ENCODE measurements at places on chromosomes 4 and X.

DNA sequence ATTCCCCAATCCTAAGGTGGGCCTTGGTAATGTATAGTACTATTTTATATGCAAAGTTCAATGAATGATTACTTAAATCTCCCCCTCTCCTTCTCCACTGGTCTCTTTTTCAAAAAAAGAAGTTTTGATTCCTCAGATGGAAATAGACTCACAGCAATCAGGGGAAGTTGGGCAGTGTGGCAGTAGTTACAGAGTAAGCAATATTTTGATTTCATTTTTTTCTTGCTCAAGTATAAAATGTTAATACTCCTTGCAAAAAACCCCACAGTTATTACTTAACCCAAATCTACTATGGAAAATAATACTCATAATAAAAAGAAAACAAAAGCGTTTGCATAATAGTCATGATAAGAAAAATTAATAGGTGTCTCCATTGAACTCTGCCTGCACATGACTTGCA is 56.9 kb upstream of the CXCL8 start:
- DNase-seq = no peak

DNA sequence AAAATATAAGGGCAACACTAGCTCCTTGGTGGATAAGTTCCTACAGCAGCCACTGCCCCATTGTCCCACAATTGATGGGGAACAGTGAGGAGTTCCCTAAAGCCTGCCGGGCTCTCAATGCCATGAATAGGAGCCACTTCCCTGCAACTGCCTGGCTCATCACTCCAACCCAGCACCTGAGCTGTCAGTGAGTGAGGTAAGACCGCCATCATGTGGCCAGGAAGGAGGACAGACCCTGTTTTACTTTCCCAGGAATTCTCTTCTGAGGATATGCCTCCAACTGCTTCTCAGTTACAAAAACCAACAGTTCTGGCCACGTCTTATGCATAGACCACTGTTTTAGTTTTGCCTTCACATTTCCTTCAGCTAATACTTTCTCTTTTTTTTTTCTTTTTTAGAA is 45.5 kb downstream of the SRPX start:
- peak; percentile 56 for DNase-seq

DNA sequence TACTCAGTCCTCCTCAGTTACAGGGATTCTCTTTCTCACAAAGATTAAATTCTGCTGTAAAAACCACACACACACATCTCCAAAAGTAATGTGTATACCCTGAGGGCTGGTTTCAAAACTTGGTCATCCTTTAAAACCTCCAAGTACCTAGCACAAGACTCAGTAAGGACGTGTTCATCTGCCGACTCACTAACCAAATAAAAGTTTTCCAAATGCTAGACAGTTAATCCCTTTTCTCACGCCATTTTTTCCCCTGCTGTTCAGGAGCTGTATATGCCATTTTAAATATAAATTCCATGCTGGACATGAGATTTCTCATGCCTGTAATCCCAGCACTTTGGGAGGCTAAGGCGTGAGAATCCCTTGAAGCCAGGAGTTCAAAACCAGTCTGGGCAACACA is 3.9 kb upstream of the SAT1 start:
- DNase-seq = peak; percentile 39

DNA sequence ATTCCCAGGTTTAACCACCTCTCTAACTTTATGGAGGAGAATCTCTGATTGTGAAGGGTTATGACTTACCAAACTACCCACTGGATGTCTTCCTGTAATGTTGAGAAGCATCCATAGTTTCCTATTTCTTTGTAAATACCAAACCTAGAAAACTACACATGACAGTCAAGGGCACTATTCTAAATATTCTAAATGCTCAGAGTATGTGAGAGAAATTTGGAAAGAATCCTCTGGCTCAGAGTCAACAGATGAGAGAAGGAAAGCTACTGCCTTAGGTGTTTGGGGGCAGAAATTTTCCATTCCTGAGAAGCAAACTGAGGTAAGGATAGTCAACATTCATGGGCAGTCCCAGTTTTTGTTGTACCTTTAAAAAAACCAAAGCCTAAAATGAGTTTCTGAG is 155.8 kb downstream of the KCNIP4 start:
- DNase-seq = no peak

- DNase-seq = no peak
These were observed 4.7 kb upstream of the ZNF674 start for GRCh38 chrX:46549914-46550313.

- peak; percentile 46 for DNase-seq
These were observed 132.3 kb upstream of the NR3C2 start for GRCh38 chr4:148574502-148574901.

DNA sequence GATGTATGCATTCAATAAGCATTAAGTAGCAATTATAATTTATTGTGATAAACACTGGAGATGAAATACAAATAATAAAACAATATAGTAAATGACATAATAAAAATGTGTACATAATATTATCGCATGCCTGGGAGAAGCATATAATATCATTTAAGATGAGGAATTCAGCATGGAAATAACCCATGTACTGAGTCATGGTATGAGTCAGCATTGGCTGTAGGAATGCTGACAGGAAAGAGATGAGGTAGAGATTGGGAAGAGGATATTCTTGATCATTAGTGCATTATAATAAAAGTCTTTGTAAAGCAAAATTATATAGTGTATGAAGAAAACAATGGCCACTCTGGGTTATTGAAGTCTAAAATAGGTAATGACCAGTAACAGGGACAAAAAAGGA is 82.8 kb downstream of the MAGEB10 start:
- peak; percentile 61 for DNase-seq

DNA sequence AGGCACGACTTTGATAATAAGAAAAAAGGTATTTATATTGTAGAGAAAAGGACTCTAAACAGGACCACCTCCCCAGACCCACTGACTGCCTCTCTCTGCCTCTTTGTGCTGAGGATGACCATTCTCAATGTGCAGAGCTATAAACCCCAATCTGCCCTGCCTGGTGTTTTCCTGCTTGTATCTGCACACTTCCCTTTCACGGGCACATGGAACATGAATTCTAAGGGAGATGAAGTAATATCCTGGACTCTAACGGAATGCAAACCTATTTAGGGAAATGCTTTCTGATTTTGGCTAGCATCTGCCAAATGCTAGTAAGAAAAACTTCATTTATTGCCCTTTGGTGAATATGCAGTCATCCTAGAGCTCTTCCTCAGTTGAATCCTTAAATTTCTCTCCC is 2.4 kb downstream of the DIPK2B start:
- DNase-seq = no peak

GRCh38 chr4:153067376-153067775 is 131.3 kb downstream of the FHDC1 start:
- peak; percentile 29 for DNase-seq

DNA sequence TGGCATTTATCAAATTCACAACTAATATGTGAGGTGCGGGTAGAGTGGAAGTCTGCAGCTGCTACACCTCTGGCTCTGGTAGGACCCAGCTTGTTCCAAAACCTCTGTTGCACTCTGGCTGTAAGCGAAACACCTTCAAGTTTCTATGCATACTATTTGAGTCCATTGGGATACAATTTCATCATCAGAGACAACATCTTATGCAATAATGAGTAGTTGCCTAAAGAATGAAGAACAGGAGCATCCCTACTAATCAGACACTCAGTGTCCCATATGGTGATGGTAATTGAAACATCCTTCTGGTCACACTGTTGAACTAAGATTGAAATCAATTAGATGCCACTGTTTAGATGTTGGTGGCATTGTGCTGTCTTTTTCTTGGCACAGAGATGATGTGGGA is 178.4 kb downstream of the MGST2 start:
- DNase-seq = peak; percentile 19

- peak; percentile 99 for DNase-seq
These were observed at the start of gene TFE3 for GRCh38 chrX:49043220-49043986. TSS of gene TFE3 (minus strand) at chrX:49043357. CDS start at chrX:49043226, 131 bp downstream.

GRCh38 chr4:100681289-100681688 is 163.5 kb upstream of the EMCN start:
- DNase-seq = no peak

- no peak for DNase-seq
These were observed 44.8 kb downstream of the CLDN34 start for GRCh38 chrX:10011991-10012390.

GRCh38 chr4:89538886-89539285 is 231.3 kb upstream of the GPRIN3 start:
- DNase-seq = no peak

DNA sequence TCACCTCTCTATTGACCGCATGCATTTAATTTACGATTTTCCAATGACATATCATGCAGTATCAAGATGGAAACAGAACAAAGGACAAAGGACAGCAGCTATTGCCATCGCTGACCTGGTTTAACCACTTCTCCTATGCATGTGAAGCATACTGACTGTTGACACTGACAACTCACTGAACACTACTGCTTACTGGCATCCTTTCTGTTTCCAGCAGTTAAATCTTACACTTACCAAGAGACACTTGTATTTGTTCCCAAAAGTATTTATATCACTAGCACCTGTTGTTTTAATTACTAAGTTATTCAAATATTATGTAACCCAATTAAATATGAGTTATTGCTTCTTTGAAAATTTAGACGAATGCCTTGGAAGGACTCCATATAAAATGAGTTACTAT is 176.7 kb downstream of the PDGFC start:
- no peak for DNase-seq

- DNase-seq = no peak
These were observed 753.5 kb upstream of the PABPC4L start for GRCh38 chr4:134955059-134955458.

DNA sequence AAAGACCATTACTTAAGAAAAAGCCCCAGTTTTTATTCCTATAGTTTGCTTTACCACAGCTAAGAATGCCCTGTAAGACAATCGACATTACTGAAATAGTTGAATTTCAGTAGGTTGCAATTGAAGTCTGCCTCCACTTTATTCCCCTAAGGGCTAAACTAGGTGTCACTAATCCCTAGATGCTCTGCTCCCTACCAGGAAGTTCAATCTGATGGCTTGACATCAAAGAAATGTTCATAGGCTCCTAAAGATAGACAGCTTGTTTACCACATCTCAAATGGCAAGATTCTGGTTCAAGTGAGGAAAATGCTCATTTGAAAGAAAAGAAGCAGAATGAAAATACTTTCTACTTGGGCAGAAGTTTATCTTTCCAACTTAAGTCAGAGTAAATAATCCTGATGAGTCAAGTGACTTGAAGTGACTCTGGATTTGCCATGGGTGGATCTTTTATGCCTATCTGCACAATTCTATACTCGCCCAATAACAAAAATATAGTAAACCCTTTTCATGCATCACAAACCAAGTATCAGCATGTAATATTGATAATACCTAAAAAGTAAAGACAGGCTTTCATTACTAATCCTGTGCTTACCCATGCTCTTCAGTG is 117.2 kb downstream of the SH3RF1 start:
- DNase-seq = no peak

- DNase-seq = no peak
These were observed 20.0 kb downstream of the STBD1 start for GRCh38 chr4:76326515-76326914.

GRCh38 chr4:98624642-98625041 is 33.8 kb downstream of the TSPAN5 start:
- no peak for DNase-seq

DNA sequence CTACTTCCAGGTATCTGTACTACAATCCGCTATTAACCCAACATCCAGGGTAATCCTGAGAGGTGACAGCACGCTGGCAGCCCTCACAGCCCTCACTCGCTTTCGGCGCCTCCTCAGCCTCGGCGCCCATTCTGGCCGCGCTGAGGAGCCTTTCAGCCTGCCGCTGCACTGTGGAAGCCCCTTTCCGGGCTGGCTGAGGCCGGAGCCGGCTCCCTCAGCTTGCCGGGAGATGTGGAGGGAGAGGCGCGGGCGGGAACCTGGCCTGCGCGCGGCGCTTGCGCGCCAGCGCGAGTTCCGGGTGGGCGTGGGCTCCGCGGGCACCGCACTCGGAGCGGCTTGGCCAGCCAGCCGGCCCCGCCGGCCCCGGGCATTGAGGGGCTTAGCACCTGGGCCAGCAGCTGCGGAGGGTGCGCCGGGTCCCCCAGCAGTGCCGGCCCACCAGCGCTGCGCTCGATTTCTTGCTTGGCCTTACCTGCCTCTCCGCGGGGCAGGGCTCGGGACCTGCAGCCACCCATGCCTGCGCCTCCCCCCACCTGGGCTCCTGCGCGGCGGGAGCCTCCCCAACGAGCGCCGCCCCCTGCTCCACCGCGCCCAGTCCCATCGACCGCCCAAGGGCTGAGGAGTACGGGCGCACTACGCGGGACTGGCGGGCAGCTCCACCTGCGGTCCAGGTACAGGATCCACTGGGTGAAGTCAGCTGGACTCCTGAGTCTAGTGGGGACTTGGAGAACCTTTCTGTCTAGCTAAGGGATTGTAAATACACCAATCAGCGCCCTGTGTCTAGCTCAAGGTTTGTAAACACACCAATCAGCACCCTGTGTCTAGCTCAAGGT is 87.3 kb downstream of the PRSS12 start:
- peak; percentile 28 for DNase-seq

DNA sequence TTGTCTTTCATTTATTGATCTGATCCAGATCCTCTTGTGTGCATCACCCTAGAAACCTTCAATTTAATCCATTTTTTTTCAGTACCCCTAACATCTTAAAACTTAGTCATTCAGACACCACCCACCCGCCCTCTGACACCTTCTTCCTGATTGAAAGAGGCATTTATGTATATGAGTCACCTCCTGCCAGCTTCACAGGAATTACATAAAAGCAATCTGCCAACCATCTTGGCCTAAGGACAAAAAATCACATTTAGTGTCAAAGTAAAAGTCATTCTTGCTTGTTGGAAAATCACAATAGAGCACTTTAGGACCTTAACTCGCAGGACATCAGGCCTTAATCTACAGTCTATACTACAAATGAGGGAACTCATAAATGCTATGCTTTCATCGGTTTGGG is 52.1 kb downstream of the NDST3 start:
- DNase-seq = peak; percentile 9

GRCh38 chr4:186623546-186623945 is 68.2 kb upstream of the MTNR1A start:
- DNase-seq = no peak

DNA sequence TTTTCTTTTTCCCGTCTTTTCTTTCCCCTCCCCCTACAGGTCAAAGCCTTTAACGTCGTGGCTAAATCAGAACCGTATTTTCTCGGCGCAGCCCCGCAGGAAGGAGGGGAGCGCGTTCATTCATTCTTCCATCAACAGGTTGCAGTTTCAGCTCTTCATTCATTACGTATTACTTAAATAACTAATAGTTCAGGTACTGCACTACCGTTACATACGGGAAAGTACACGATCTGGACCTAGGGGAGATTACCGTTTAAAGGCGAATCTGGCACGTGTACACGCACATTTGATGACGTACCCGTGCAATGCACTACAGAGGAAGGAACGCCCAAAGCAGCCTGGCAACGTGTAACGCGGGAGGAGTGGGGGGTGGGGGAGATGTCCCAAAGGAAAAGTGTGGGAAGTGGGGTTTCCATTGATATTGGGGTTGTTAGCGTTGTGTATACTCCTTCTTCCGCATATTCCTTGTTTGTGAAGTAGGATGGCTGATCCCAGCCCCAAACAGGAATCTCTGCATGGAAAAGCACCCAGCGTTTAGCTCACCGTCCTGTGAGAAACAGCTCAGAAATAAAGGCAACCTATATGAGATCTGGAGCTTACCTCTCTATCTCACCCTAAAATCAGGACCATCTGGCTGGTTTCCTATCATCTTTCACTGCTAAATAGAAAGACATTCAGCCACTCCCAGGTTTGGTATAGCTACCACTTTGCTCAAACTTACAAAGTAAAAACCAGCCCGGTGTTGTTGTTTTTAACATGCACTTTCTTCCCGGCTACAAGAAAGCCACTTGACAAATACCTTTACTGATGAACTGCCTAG is 585 bp upstream of the SEC24D start:
- peak; percentile 62 for DNase-seq
